Endothelial cell (in vitro differentiated cells): ENCODE measurements at places on chromosomes 1 and 21.
A peak's percentile ranks its signal among the peaks of the same experiment; 100 is the strongest.

DNA sequence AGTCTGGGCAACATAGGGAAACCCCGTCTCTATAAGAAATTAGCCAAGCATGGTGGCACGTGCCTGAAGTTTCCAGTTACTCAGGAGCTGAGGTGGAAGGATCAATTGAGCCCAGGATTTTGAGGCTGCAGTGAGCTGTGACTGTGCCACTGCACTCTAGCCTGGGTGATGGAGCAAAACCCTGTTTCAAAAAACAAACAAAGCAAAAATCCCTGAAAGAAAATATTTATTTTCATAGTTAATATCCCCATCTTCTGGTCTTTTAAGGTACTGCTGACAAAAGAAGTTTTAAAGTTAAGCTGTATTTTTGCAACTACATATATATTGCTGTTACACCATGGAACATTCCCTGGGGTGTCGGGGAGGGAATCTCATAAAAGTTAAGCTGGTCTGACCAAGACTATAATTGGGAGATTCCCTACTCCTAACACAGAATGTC, 26.0 kb downstream of the VAMP4 start:
- DNase-seq, result no peak

DNA sequence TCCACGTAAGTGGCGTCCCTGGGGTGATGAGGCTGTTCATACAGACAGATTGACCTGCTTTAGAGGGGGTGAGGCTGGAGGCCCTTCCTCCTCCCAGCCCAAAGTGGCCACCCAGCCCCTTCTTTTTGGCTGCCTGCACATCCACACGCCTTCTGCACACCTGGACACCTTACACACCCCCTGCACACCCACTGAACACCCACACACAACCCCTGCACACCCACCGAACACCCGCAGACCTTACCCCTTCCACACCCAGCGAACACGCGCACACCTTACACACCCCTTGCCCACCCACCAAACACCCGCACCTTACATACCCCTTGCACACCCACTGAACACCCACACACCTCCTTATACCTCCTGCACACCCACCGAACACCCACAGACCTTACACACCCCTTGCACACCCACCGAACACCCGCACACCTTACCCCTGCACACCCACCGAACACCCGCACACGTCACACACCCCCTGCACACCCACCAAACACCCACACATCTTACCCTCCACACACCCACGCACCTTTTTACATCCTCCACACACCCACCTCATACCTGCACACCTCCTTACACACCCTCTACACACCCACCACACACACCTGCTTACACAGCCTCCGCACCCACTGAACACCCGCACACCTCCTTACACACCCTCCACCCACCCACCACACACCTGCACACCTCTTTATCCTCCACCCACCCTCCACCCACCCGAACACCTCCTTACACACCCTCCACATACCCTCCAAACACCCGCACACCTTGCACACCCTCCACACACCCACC, 37.7 kb downstream of the COQ8A start:
- no peak for DNase-seq

DNA sequence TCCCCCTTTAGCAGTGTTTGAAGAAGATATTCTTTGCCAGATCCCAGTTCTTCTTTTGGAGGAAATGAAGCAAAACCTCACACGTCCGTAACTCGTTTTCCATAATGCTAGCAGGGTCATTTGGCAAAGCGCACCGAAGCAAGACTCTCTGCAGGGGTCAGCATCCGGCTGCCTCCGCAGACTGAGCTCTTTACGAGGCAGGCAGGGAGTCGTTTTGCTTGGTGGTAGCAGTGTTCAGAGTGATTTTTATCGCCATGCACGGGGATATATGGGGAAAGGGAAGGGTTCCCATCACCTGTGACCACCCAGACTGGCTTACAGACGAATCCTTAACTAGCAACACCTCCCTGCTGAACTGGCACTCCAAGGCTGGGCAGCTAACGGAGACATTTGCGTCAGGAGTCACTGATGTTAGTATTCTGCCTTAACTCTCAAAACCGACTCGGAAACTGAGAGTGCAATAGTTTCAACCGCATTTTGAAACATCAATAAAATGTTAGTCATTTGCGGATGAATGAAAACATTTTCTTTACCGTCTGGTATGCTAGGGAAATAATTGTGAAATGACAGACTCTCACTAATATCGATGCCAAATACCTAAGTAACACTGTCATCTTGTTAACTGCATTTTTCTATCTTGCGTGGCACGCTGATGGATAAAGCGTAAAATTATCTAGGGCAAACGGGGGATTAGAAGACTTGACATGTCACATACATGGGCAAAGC, 2.2 kb upstream of the NEGR1 start:
- peak; percentile 57 for DNase-seq

DNA sequence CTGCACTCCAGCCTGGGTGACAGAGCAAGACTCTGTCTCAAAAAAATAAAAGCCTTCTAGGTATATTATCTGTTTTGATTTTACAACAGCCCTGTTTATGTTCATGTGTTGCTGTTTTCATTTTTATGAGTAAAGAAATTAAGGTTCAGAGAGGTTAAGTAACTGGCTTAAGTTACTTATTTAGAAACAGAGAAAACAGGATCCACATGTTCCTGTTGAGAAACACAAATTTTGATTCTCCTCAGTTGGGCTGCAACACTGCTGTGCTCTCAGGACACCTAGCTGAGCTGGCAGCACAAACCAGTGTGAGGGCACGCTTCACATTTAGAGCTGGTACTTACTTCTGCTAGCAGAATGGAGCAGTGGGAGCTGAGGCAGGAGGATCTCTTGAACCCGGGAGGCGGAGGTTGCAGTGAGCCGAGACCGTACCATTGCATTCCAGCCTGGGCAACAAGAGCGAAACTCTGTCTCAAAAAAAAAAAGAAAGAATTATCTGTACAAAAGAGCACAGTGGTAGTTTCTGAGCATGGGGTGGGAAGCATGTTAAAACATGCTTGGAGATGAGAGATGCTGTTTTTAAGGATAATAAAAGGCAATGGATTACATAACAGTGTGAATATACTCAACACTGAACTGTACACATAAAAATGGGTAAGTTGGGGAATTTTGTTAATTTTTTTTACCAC, 2.4 kb downstream of the SPRTN start:
- no peak for DNase-seq

DNA sequence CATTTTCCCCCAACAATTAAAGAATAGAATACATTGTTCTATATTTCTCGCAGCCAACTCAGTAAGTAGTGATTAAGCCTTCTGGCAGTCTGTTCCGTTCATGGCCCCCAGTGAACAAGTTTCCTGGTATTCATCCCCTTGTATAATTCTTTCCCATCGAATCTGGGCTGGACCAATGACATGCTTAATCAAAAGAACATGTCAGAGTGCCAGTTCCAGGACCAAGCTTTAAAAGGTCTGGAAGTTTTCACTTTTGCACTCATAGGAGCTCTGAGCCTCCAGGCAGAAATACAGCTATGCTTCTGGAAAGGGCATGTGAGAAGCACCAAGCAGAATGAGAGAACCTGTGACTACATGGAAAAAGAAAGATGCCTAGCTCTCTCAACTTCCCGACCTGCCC, 22.5 kb upstream of the DPYD start:
- no peak for DNase-seq

GRCh38 chr21:36603221-36603620, 95.7 kb upstream of the SIM2 start:
- no peak for DNase-seq

- no peak for DNase-seq
These were observed 197.6 kb downstream of the CAMTA1 start for GRCh38 chr1:6982860-6983259.

DNA sequence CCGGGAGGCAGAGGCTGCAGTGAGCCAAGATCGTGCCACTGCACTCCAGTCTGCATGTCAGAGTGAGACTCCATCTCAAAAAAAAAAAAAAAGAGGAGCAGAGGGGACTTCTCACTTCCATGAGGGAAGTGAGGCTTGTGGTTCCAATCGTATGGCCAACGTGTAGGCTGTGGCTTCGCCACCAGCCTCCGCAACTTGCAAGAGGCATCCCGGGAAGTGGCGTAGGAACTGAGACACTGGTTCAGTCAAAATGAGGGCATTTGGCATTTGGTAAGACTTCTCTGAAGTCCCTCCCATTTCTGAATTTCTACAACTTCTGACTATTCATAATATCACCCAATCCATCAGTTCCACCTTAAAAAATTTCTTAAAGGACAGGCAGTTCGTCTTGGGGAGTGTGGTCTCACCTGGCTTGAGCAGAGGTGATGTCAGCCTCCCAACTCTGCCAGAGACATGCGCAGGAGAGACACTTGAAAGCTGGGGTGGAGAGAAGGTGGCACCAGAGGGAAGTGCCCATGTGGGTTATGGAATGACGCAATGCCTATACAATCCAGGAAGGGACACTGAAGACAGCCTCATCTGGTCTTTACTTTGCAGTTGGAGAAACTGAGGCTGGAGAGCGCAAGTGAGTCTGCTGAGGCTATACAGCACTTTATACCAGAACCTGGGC, 17.2 kb downstream of the KAZN start:
- DNase-seq, result no peak

DNA sequence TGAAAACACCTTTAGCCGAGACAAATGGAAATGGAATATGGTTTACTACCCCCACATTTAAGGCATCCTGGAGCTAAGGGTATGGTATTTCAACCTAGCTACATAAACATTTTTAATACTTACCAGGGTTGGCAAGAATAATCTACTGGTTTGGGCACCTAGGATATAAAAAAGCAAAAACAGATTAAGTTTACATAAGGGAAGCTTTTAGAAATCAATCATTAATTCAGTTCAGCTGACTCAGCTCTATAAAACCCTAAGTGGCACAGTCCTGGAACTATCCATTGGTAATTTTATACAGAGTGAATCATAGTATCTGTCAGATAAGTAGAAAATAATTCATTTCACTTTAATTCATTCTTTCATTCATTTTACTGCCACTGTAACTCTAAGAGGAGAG, 355.2 kb downstream of the VAV3 start:
- DNase-seq, result no peak

- DNase-seq, result no peak
These were observed 2.3 kb downstream of the HMGCS2 start for GRCh38 chr1:119766374-119766794.

DNA sequence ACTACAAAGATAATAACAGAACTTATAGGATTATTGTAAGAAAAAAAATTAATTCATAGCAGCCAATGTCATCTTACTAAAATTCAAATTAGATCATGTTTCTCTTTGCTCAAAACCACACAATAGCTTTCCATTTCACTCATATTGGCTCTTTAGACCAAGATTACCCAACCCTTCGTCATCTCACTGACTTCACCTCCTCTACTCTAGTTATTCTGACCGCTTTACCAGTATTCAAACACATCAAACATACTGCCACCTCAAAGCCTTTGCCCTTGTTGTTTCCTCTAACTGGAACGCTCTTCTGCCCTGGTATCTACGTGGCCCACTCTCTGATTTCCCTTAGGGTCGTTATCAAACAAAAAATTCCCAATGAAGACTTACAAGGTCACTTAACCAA, 1.7 kb downstream of the ANGPTL3 start:
- DNase-seq, result no peak

DNA sequence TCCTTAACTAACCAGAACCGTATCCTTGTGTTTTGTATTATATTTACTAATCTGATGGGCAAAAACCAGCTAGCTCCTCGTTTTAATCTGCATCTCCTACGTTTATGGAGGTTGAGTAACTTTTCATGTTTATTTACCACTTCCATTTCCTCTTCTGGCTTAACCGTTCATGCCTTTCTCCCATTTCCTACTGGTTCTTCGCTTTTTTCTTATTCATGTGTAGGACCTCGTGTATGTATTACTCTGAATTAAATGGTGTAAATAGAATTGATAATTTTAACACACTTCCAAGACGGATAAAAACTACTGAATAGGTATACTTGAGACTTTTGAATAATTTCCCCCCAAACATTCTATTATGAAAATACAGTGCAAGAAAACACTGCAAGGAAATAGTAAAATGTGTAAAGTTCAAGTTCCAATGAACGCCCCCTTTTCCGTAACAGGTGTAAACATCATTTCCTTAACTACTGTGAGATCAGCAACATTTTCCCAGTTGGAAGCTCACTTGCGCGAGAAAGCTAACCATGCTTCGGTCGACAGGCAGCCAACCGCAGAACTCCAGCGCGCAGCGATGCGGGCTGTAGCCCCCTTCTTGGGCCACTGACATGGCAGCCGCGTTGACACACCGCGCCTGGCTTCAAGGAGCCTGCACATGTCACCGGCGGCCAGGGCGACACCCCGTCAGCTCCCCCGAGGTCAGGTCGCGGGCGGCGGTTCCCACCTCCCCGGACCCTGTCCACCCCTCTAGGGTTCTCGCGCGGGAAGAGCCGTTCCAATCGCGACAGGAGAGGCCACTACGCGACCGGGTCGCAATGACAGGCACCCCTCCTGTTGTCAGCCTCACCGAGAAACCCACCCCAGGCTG, 816 bp downstream of the EDEM3 start:
- DNase-seq, result peak; percentile 53

DNA sequence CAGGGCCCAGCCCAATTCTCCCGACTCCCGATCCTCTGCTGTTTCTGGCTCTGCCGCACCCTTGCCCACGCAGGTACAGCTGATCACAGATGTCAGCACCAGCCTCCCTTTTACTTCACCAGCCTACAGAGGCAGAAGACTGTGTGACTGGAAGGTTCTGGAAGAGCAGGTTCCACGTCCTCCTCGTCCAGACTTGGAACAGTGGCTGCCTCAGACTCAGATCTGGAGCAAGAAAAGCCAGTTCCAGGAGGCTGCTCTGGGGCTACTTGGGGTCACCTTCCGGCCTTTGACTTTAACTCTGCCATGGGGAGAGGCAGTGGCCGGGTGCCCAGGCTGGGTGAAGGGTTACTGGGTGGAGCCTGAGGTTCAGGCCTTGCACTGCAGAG, 16.1 kb upstream of the KLHDC7A start:
- no peak for DNase-seq

DNA sequence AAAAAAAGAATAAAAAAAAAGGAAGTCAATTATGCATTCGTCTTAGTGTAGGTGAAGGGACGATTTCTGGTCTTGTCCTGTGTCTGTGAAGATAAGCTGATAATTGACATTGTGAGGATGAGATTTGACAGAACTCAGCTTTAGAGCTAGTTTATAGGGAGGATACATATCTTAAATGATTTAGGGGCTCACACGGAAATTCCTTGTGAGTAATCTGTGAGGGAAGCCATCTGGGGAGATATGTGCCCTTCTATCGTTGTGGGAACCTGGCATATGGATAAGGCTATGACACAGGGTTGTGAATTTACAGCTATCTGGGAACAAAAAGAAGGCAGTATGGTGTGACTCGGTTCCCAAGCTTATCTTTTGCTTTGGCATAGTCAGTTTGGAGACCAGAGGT, 71.1 kb downstream of the RABGAP1L start:
- DNase-seq, result no peak
